ENCODE measurements at places on chromosomes 13 and 19. TPM values are rescaled to one million over a fixed set of nuclear protein-coding genes. Genes with fewer than 3 reads are reported as not detected.

DNA sequence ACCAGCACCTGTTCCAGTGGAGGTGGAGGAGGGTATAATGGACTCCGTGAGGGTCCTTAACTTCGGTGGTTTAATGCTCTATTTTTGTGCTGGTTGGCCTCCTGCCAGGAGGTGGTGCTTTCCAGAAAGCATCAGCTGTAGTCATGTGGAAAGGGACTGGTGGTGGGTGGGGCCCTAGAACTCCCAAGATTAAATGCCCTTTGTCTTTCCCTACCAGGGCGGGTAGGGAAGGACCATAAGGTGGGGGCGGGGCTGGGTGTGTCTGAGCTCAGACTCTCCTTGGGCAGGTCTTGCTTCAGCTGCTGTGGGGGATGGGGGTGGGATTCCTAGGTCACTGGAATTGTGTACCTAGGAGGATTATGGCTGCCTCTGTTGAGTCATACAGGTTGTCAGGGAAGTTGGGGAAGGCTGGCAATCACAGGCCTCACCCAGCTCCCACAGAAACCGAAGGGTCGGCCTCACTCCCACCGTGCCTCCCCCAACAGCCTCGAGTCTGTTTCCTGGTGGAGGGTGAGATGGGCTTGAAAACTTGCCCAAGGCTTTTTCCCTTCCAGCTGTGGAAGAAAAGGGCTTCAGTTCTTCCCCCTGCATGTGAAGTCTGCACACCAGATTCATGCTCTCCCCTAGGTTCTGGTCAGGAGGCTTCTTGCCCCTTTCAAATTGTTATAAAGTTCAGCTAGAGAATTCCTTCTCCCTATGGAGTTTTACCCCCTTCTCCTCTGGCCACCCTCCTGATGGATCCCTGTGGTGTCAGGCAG lies 60.3 kb upstream of the CLDN10 start:
- no peak for DNase-seq

GRCh38 chr13:86877441-86877840 lies 793.7 kb upstream of the SLITRK5 start:
- DNase-seq: no peak

GRCh38 chr19:7575434-7576040 lies 20.1 kb upstream of the CAMSAP3 start:
- no peak for DNase-seq

DNA sequence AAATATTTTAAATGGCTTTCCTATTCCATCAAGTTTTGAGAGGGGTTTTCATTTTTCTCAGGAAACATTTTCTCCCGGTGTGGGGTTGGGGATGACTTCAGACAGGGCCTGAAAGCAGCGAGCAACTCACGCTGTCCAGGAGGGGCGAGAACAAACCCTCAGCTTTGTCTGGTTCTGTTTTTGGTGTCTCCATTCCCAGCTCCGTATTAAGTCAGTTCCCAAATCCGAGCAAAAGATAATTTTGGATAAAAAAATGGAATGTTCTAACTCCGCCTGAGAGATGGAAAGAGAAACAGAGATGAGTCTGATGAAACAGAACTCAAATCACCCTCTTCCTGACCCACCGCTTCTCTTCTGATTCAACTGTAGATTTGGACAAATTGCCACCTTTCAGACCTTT lies 38.4 kb downstream of the RFX2 start:
- DNase-seq: no peak

GRCh38 chr13:35818633-35819067 lies 312.5 kb downstream of the DCLK1 start:
- no peak for DNase-seq

- no peak for DNase-seq
Measured at GRCh38 chr13:78133511-78133910, 214.9 kb upstream of the EDNRB start.

DNA sequence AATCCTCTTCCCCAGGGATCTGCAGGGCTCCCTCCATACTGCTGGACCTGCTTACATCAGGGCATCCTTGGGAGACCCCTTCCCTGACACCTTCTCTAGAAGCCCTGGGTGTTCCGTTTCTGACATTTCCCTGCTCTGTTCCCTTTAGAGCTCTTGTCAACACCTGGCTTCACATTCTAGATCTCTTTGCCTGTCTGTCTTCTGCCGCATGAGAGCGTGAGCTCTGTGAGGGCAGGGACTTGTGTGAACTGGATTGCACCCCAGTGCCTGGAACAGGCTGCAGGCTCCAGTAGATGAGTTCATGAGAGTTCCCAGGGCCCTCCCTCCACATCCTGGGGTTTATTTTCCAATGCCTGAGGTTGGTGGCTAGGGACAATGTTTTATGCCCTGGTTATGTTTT lies 651 bp downstream of the CEACAM7 start:
- DNase-seq: no peak

GRCh38 chr19:42096255-42096837 lies 20.4 kb downstream of the ZNF574 start:
- no peak for DNase-seq

DNA sequence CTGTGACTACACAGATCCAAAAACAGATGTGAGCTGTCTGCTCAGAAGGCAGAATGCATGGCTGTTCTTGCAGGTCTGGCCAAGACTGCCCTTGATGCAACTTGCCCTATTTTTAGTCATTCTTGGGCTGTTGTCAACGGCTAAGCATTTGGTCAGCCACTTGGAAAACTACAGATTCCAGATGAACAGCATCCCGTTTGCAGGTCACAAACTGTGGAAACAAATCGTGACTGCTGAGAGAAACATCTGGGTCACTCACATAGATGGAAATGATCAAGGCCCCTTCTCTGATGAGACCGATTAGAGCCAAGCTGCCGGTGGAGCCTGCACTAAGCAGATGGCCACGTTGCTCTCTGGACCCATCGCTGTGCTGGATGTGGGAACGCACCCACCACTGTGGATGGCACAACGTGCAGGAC lies 15.4 kb upstream of the METTL21C start:
- peak; percentile 81 for DNase-seq

- no peak for DNase-seq
Measured at GRCh38 chr13:24356837-24357236, 47.5 kb downstream of the C1QTNF9 start.

- DNase-seq: no peak
Measured at GRCh38 chr19:35357867-35358573, at the start of gene FFAR3. Gene FFAR3 (plus strand): TSS chr19:35358460. CDS start chr19:35358891, 431 bp downstream.

GRCh38 chr19:13164343-13165161 lies 14.3 kb downstream of the IER2 start:
- DNase-seq: no peak

- DNase-seq: no peak
Measured at GRCh38 chr13:42807241-42807640, 25.9 kb downstream of the FAM216B start.

GRCh38 chr19:48868114-48868886 lies at the start of gene PLEKHA4:
Gene PLEKHA4 (minus strand): TSS chr19:48868617. CDS start chr19:48867620, 997 bp downstream.
- DNase-seq: no peak

- DNase-seq: no peak
Measured at GRCh38 chr13:41546372-41547190, 89.2 kb downstream of the RGCC start.

- no peak for DNase-seq
Measured at GRCh38 chr19:29678484-29679106, 13.3 kb downstream of the PLEKHF1 start.

DNA sequence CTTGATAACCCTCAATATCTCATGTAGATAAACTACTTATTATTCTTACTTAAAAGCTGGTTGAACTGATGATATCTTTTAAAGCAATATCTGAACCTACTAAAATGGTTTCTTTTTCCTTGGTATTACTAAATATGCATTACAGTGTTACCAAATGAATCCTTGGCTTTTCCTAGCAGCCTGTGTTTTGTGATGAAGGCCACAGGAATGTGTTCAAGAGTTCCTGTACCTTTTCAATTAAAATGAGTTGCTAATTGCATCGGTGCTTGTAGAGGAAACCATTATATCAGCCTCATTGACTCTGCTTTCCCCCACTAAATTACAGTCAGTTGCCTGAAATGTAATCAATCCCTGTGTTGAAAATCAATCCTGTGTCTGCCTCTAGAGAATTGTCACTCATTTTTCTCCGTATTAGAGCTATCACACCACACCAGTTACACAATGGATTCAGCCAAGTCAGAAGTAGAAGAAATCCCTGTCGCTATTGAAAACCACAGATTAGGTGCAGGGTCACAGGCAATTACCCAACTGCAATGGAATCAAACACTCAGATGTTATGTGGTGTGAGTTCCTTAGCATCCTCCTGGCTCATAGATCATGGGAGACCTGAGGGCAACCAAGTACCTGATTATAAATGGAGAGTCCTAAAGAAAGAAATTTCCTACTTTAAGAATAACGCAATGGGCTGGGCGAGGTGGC lies 13.3 kb downstream of the FAM216B start:
- DNase-seq: no peak

DNA sequence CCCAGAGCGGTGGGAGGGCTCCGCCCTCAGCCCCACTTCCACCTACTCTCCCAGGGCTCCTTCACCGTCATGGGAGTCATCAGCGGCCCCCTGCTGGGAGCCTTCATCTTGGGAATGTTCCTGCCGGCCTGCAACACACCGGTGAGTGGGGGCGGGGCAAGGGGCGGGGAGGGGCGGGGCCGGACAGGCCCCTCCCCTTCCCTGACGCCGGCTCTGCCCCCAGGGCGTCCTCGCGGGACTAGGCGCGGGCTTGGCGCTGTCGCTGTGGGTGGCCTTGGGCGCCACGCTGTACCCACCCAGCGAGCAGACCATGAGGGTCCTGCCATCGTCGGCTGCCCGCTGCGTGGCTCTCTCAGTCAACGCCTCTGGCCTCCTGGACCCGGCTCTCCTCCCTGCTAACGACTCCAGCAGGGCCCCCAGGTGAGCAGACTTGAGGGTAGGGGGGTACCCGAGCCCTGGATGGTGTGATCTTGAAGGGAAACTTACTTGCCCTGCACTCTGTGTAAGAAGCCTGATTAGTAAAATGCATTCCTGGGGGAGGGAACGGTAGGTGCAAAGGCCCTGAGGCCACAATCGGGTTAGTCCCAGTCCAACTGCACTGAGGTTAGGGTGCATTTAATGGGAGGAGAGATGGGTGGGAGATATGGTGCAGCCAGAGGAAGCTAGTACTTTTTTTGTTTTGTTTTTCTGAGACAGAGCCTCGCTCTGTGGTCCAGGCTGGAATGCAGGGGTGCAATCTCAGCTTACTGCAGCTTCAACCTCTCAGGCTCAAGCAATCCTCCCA lies 12.1 kb downstream of the SLC5A5 start:
- no peak for DNase-seq

GRCh38 chr19:9811139-9811538 lies 7.7 kb downstream of the FBXL12 start:
- DNase-seq: no peak

- no peak for DNase-seq
Measured at GRCh38 chr19:7550987-7551761, 15.7 kb downstream of the PNPLA6 start.

GRCh38 chr19:2387367-2388288 lies 27.6 kb downstream of the TMPRSS9 start:
- no peak for DNase-seq

GRCh38 chr13:112341446-112341845 lies 34.7 kb upstream of the SPACA7 start:
- no peak for DNase-seq

DNA sequence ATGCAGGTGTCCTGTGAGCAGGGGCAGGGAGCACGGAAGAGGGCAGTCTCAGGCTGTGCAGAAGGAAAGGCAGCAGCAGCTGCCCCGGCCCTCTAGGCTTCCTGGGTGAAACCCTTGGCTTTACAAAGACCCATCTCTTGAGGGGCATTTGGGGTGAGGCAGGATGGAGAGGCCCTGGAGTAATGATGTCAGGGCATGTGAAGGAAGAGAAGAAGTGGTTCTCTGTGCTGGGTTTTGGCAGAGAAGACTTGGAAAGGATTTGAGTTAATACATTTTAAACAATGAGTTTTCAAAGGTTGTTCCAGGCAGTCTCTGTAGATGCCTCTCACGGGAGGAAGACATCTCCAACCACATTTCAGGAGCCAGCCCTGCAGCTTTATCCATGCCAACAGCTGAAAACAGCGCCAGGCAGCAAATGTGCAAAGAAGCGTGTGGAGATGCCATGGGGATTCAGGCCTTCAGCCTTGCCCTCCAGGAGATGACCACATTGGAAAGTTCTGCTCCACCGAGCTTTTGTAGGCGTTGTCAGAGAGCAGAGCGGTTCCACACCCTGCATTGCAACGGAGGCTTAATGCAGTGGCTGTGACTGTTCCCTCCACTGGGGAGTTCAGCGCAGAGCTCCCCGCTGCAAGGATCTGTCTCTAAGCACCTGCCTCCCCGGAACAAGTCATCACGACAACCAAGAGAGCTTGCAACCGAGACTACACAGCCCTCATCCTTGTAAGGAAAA lies 322.8 kb downstream of the UQCRFS1 start:
- no peak for DNase-seq

DNA sequence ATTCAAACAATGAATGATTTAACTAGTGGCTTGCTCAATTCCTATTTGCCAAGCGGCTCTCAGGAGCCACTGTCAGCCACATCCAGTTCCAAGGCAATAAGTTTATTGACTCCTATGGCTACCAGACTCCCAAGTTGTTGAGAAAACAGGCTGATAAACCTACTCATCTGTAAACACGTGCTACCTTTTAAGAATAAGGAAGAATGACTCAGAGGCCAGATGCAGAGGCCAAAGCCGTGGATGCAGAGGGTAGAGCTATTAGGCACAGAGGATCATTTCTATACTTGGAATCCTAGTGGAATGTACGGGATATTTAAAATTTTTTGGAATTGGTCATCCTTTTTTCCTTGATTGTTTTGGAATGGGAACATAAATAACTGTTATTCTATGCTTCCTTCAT lies 1921.1 kb downstream of the OLFM4 start:
- DNase-seq: no peak

DNA sequence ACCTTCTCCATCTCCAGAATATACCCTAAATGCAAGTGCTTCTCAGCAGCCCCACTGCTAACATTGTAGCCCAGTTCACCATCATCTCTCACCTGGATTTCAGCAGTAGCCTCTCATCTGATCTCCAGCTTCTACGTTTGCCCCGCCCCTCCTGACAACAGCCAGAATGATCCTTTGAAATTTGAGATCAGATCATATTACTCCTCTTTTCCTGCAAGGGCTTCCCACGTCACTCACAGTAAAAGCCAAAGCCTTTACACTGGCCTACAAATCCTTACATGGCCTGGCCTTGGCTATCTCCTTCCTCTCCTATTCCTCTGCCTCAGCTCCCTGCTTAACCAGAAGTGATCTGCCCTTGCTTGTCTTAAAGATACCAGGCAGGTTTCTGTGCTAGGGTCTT lies 94.3 kb upstream of the NBEA start:
- DNase-seq: no peak

GRCh38 chr19:35267353-35267817 lies 1.4 kb upstream of the USF2 start:
- DNase-seq: no peak

Gene LGALS14
- polyA plus RNA-seq: not detected

Gene SKA3
- 5.9 TPM for polyA plus RNA-seq

Gene BRME1
- polyA plus RNA-seq: 0.38 TPM

Gene ZNF846
- polyA plus RNA-seq: 3.6 TPM

Gene PLPPR3
- 0.56 TPM for polyA plus RNA-seq

Gene ATP8B3
- polyA plus RNA-seq: 4.6 TPM

Gene ZNF224
- polyA plus RNA-seq: 13.2 TPM

Gene KCNJ14
- polyA plus RNA-seq: 0.31 TPM

Gene PRR36
- not detected for polyA plus RNA-seq

Gene KLF5
- 27.5 TPM for polyA plus RNA-seq

Gene ONECUT3
- not detected for polyA plus RNA-seq

All from BJ (cell line).